ENCODE measurements at places on chromosomes 3 and 15.

GRCh38 chr15:58463815-58464650 lies 32.2 kb downstream of the LIPC start:
- H3K27me3 ChIP-seq = no peaks in the 10 kb centered on the region
- no peak overlapping the region for H3K27ac ChIP-seq
- H3K4me3 ChIP-seq = no peak overlapping the region
- no peaks in the 10 kb centered on the region for H3K36me3 ChIP-seq
- no peak for DNase-seq

- H3K4me3 ChIP-seq = no peak overlapping the region
- DNase-seq = no peak
- H3K4me1 ChIP-seq = peaks cover 9% of the 10 kb centered on the region
- H3K27me3 ChIP-seq = no peaks in the 10 kb centered on the region
These were observed 231.4 kb downstream of the OPA1 start for GRCh38 chr3:193824365-193824764.

DNA sequence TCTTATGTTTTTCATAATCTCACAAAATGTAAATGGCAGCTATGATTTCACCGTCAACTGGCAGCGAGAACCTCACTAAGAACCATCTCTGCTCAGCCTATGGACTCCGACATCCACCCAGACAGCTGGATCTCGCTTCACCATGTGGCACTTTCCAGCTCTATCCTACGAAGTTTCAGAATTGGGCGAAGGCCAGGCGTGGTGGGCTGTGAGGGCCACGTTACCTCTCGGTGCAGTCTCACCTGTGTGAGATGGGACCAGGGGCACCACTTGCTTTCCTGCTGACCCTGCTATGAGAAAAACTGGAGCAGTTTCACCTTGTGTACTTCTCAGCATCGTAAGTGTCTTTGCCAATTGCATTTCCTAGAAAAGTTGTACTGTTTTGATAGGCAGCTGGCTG lies 32.3 kb downstream of the CHDH start:
- no peaks in the 10 kb centered on the region for H3K36me3 ChIP-seq
- H3K4me3 ChIP-seq = no peak overlapping the region
- H3K27me3 ChIP-seq = peaks cover 12% of the 10 kb centered on the region
- no peaks in the 10 kb centered on the region for H3K4me1 ChIP-seq

- no peak for DNase-seq
- H3K36me3 ChIP-seq = no peaks in the 10 kb centered on the region
- no peak overlapping the region for H3K4me3 ChIP-seq
- H3K4me1 ChIP-seq = peaks cover 16% of the 10 kb centered on the region
These were observed 25.0 kb upstream of the LINGO1 start for GRCh38 chr15:77657634-77658238.

GRCh38 chr15:60384053-60384452 lies 13.7 kb downstream of the ANXA2 start:
- H3K4me3 ChIP-seq = no peak overlapping the region
- H3K27ac ChIP-seq = no peak overlapping the region
- no peak for DNase-seq
- peaks cover 67% of the 10 kb centered on the region for H3K36me3 ChIP-seq
- H3K4me1 ChIP-seq = no peaks in the 10 kb centered on the region

- no peaks in the 10 kb centered on the region for H3K27me3 ChIP-seq
- no peak for DNase-seq
- H3K4me3 ChIP-seq = no peak overlapping the region
These were observed 31.2 kb upstream of the MUSTN1 start for GRCh38 chr3:52865994-52866393.

DNA sequence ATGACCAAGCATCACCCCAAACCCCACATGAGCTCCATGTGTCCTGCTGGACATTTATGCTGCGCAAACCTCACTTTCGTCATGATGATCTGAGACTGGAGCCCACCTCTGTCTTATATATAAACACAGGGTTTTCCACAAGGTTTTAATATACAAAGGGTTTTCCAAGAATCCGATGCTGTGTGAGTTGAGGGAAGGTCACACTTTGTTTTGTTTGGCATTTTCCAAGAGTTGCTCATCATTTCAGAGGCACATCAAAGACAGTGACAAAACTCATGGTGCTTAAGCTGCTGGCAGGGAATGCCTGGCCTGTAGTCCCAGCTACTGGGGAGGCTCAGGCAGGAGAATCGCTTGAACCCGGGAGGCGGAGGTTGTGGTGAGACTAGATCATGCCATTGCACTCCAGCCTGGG lies 20.0 kb downstream of the EFCC1 start:
- no peak for DNase-seq
- peaks cover 17% of the 10 kb centered on the region for H3K4me1 ChIP-seq
- H3K27ac ChIP-seq = no peak overlapping the region

- no peaks in the 10 kb centered on the region for H3K4me1 ChIP-seq
- no peak overlapping the region for H3K27ac ChIP-seq
- no peak overlapping the region for H3K4me3 ChIP-seq
- H3K36me3 ChIP-seq = no peaks in the 10 kb centered on the region
- no peak for DNase-seq
These were observed 505.1 kb downstream of the FHIT start for GRCh38 chr3:60746043-60746638.

DNA sequence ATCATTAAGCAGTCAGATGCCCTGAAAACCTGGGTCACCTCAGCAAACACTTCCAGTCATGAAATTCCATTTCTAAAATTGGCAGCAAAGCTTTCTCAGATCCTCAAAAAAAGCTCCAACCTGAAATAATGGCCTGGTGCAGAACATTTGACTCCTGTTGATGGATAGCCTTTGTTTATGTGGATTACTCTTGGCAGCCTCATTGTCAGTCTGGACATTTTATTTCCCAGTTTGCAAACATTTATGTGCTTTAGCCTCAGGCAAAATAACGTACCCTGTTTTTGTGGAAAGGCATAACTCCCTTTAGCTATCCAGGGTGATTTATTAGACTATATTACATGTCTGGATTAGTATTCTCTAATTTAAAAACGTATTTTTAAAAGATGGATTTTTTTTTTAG lies 53.9 kb downstream of the PXYLP1 start:
- DNase-seq = no peak
- H3K36me3 ChIP-seq = no peaks in the 10 kb centered on the region

- no peak overlapping the region for H3K27ac ChIP-seq
- no peaks in the 10 kb centered on the region for H3K4me1 ChIP-seq
- H3K36me3 ChIP-seq = no peaks in the 10 kb centered on the region
- no peak for DNase-seq
- no peak overlapping the region for H3K4me3 ChIP-seq
These were observed 19.8 kb downstream of the DGKG start for GRCh38 chr3:186342197-186342596.

DNA sequence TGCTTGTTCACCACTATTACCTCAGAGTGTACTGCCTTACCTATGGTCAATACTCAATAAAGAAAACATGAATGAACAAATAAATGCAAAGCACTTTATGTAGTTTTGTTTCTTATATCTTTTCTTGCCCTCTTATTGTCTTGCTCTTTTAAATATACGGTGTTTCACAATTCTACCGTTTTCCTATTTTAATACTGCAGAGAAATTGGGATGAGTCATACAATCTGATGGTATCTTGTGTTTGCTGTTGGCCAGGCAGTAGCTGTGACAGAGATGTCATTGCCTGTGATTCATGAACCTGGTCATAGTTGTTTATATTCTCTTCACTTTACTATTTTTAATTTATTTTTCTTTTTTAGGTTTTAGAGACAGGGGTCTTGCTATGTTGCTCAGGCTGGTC lies 48.3 kb downstream of the SERP1 start:
- peak; percentile 50 for DNase-seq
- no peaks in the 10 kb centered on the region for H3K27me3 ChIP-seq
- peak overlapping the region; percentile 40 for H3K27ac ChIP-seq
- H3K4me3 ChIP-seq = no peak overlapping the region
- H3K4me1 ChIP-seq = peaks cover 26% of the 10 kb centered on the region

- H3K4me1 ChIP-seq = peaks cover 65% of the 10 kb centered on the region
- H3K36me3 ChIP-seq = no peaks in the 10 kb centered on the region
- peak; percentile 43 for DNase-seq
- no peaks in the 10 kb centered on the region for H3K27me3 ChIP-seq
- H3K4me3 ChIP-seq = no peak overlapping the region
These were observed 4.1 kb upstream of the SCAP start for GRCh38 chr3:47479826-47480160.

GRCh38 chr3:157145606-157146322 lies 14.2 kb downstream of the CCNL1 start:
- no peaks in the 10 kb centered on the region for H3K4me1 ChIP-seq
- no peaks in the 10 kb centered on the region for H3K27me3 ChIP-seq
- peaks cover 71% of the 10 kb centered on the region for H3K36me3 ChIP-seq
- H3K4me3 ChIP-seq = no peak overlapping the region
- DNase-seq = no peak
- H3K27ac ChIP-seq = no peak overlapping the region

- peak overlapping the region; percentile 16 for H3K4me3 ChIP-seq
- no peaks in the 10 kb centered on the region for H3K36me3 ChIP-seq
- no peaks in the 10 kb centered on the region for H3K27me3 ChIP-seq
- H3K27ac ChIP-seq = peak overlapping the region; percentile 39
These were observed 21.4 kb upstream of the LIPC start for GRCh38 chr15:58410353-58410752.

DNA sequence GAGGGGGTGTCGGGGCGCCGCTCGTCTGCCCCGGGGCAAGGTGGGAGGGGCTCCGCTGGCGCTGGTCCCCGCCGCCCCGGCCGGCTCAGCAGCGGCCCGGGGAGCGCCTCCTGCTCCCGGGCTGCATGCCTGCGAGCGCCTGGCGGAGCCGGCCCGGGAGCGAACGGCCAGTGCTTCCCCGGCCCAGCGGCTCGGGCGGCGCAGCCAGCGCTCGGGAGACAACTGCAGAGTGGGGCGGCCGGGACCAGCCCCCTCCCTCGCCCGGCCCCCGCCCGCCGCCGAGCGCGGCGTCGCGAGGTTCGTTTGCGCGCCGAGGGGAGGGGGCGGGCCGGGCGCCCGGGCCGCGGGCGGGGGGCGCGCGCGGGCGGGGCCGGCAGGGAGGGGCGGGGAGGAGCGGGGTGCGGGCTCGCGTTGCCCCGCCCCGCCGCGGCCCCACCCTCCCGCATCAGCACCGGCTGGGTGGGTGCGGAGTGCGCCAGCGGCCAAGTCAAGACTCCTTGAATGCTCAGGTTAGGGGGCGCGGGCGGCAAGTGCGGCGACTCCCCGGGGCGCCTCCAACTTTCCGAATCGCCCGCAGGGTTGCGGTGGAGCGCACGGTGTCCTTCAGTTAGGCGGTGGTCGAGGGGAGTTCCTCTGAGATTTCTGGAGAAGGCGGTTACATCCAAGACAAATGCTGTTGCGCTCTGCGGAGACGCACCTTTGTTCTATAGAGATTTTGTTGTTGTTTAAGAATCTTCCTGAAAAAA lies at the start of gene RGMA:
Gene RGMA, minus strand, starts transcription at position 231 of the 746 bp plus-strand sequence. CDS start 279 bp downstream, outside the sequence.
- no peak for DNase-seq
- H3K4me1 ChIP-seq = no peaks in the 10 kb centered on the region
- no peak within 1 kb of the TSS for H3K4me3 ChIP-seq

DNA sequence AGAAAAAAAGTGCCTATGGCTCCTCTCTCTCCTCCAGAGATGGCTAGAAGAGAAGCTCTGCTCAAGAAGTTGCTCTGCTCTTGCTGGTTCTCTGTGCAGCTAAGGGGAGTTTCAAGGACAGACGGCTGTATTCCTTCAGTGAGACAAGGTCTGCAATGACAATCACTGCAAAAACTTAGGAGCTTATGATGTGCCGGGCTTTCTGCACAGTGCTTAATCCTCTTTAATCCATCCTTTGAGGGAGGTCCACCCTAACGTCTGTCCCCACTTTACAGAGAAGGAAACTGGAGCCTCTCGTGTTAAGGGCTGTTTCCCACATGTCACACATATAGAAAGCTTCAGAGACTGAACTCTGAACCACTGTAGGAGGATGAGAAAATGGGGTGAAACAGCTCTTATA lies 260.6 kb downstream of the MEX3B start:
- H3K27me3 ChIP-seq = no peaks in the 10 kb centered on the region
- H3K4me1 ChIP-seq = no peaks in the 10 kb centered on the region
- H3K27ac ChIP-seq = no peak overlapping the region
- no peaks in the 10 kb centered on the region for H3K36me3 ChIP-seq
- no peak for DNase-seq

DNA sequence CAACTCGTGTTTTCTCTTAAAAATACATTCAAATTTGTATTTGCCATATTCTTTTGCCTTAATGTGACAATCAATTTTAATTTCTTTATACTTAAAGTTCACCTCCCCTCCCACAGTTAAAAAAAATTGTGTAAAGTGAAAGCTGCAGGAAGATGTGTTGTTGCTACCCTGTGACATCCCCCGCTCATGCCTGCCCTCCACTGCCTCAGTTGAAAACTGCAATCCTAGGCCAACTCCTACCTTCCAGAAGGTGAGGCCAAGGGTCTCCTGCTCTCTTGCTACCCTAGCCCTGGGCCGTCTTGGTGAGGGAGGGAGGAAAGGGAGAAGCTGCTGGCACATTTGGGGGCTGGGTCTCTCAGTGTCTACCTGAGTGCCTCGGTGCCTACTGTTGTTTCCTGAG lies 57.0 kb upstream of the CMTM7 start:
- H3K27me3 ChIP-seq = peaks cover 15% of the 10 kb centered on the region
- no peak overlapping the region for H3K27ac ChIP-seq
- H3K4me1 ChIP-seq = no peaks in the 10 kb centered on the region
- no peak for DNase-seq
- H3K36me3 ChIP-seq = no peaks in the 10 kb centered on the region
- H3K4me3 ChIP-seq = no peak overlapping the region

GRCh38 chr3:105518806-105519418 lies 152.2 kb downstream of the ALCAM start:
- no peaks in the 10 kb centered on the region for H3K27me3 ChIP-seq
- no peak overlapping the region for H3K4me3 ChIP-seq
- DNase-seq = peak; percentile 17
- no peaks in the 10 kb centered on the region for H3K36me3 ChIP-seq

DNA sequence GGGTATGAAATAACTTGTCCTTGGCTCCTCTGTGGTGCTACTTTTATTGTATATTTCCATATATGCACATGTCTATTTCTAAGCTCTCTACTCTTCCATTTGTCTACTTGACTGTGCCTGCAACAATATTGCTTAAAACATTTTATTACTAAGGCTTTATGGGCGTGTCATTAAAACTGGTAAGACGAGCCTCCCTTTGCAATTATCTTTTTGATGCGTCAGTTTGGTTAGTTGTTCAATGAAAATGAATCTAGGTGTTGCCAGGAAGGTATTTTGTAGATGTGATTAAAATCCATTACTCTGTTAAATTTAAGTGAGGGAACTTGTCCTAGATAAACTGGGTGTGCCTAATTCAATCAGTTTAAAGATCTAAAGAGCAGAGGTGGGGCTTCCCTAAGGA lies 12.9 kb upstream of the TRA2B start:
- no peaks in the 10 kb centered on the region for H3K27me3 ChIP-seq
- H3K4me3 ChIP-seq = no peak overlapping the region
- no peak for DNase-seq
- no peaks in the 10 kb centered on the region for H3K36me3 ChIP-seq
- no peak overlapping the region for H3K27ac ChIP-seq
- H3K4me1 ChIP-seq = no peaks in the 10 kb centered on the region

GRCh38 chr15:84620626-84621025 lies 19.8 kb downstream of the ZSCAN2 start:
- peaks cover 20% of the 10 kb centered on the region for H3K4me1 ChIP-seq
- peaks cover 21% of the 10 kb centered on the region for H3K36me3 ChIP-seq
- H3K4me3 ChIP-seq = no peak overlapping the region
- DNase-seq = no peak
- no peaks in the 10 kb centered on the region for H3K27me3 ChIP-seq
